ENCODE measurements at places on chromosomes 2 and 18.

GRCh38 chr2:201696151-201696659, 2.2 kb downstream of the MPP4 start:
- DNase-seq: no peak

- DNase-seq: peak; percentile 45
These were observed 570.1 kb downstream of the PLCL1 start for GRCh38 chr2:198374375-198375082.

DNA sequence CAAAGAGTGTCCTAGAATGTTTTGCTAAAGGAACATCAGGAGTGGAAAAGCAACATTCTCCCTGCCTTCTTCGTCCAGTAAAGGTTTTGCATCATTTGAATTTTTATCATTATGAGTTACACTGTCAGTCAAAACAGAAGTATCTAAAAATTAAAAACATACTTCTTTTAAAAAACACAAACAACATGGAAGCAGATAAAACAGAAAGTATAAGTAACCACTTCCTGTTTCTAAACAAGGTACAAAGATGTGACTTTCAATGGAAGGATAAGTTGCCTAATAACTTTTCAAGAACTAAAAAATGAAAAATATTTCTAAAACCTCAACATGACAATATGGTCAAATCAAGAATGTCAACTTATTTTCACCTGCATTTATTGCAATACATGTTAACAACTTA, 158.2 kb downstream of the STK39 start:
- DNase-seq: no peak

GRCh38 chr2:181902625-181903024, 11.1 kb downstream of the ITPRID2 start:
- no peak for DNase-seq

GRCh38 chr2:54595999-54596902, 127.2 kb upstream of the EML6 start:
- DNase-seq: no peak

DNA sequence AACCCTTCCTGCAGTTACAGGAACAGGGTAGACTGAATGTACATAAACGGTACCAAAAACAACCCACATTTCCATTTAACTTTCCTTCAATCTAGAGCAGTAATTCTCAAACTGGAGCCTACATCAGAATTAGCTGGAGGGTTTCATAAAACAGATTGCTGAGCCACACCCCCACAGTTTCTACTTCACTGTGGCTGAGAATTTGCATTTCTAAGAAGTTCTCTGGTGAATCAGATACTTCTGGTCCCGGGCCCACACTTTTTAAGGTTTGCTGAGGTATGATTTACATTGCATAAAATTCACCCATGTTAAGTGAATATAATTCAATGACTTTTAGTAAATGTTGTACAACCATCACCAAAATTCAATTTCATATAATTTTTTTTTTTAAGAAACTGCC, 113.7 kb downstream of the SRBD1 start:
- DNase-seq: no peak

- DNase-seq: no peak
These were observed 5.5 kb downstream of the ASAP2 start for GRCh38 chr2:9212010-9212635.

DNA sequence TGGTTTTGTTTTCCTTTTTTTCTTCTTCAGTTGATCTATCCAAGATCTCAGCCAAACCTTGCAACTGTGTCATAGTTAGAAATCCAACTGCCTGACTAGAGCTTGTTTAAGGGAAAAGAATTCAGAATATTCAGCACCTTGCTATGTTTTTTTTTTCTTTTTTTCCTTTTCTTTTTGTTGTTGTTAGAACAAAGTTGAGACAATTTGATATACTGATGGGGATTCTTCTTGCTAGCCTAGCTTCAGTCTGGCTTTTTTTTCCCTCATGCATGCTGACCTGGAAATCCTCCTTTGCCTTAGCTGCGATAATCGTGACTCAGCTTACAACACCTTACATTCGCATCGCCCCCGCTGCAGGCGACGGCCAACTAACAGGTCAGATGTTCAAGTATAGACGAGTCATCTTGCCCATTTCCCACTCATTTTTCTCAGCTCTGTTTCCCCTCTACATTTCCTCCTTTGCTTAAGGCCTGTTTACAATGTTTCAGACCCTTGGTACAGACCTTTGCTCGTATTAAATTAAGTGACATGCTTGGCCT, 487.2 kb upstream of the RAB12 start:
- peak; percentile 14 for DNase-seq

- DNase-seq: no peak
These were observed 173.8 kb upstream of the SIX3 start for GRCh38 chr2:44767691-44768090.

- DNase-seq: no peak
These were observed 30.7 kb upstream of the LINC00305 start for GRCh38 chr18:64179556-64180080.

- DNase-seq: no peak
These were observed 16.1 kb downstream of the TPGS2 start for GRCh38 chr18:36812678-36813077.

- DNase-seq: no peak
These were observed 76.9 kb downstream of the WDSUB1 start for GRCh38 chr2:159209341-159210306.

GRCh38 chr2:162720559-162721271, 117.9 kb downstream of the KCNH7 start:
- no peak for DNase-seq

DNA sequence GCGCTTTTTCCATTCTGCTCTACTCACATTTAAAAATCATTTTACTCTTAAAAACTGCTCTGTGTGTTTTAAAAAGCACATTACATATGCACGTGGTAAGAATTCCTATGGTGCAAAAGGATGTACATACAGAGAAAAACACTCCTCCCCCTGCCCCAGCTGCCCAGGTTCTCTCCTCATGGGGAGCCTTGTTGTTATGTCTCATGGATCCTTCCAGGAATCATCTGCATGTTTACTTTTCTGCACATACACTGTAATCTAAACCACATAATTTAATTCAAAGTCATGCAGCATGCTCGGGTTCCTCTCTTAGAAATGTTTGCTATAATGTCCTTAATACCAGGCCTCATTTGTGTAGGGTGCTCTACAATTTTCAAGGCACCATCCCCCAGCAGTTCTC, 243.3 kb downstream of the LOXHD1 start:
- DNase-seq: no peak

DNA sequence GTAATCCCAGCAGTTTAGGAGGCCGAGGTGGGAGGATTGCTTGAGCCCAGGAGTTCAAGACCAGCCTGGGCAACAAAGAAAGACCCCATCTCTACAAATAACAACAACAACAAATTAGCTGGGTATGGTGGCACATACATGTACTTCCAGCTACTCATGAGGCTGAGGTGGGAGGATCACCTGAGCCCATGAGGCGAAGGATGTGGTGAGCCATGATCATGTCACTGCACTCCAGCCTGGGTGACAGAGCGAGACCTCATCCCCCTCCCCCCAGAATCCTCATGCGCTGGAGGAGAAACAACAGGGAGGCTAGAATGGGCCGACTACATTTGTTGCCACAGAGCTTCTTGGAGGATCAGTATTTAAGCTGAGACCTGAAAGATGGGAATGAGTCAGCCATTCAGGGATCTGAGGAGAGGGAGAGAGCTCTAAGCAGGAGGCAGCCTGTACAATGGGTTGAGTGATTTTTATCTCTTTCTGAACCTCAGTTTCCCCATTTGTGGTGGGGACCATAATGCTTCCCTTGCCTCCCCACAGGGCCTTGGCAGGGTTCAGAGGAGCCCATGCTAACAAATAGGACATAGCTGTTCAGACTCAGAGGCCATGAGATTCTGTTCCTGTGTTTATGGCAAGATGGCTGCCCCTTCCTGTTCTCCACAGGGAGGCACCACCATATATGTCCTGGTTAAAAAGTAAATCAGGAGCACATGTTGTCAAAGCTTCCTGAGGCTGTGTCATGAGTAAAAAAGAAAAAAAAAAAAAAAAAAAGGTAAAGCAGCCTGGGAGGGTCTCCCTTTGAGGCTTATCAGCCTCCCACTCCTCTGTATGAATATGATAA, 131.4 kb upstream of the HAAO start:
- DNase-seq: no peak

DNA sequence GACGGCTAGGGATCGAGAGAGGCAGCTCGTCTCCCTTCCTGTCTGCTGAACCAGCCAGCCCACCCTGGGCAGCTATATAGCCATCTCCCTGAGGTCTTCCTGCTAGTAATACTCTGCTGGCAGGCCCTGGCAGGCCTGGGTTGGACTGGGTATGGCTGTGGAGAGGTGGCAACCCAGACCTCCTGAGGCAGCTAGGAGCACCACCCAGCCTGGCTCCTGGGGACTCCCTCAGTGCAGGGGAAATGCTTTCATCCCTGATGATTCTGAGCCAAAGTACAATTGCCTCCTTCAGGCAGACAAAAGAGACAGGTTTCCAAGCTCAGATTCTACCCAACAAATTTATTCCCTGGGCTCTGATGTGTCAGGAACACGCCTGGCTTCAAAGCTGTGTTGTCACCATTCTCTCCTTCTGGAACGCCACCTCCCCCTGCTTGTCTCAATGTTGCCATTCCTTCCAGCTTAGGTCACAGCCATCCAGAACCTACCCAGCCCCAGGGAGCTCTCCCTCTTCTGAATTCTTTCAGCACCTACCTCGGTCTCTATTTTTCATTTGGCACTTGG, 4.7 kb upstream of the DNAJB2 start:
- DNase-seq: peak; percentile 73

DNA sequence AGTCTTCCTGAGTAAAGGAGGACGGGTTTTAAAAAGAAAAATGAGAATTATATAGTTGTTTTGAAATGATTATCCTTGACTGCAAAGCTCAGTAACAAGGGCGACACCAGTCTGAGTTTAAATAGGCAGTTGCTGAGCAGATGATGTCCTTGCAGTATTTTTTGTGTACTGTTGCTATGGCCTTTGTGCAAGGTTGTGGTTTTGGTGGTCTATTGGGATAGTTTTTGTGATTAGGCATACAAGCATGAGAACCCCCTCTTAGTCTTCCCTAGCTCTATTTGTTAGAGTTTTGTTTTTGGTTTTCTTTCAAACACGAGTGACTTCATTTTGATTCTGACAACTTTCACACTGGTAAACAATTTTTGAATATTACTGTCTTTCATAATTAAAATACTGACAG, 64.1 kb downstream of the TAF4B start:
- no peak for DNase-seq

DNA sequence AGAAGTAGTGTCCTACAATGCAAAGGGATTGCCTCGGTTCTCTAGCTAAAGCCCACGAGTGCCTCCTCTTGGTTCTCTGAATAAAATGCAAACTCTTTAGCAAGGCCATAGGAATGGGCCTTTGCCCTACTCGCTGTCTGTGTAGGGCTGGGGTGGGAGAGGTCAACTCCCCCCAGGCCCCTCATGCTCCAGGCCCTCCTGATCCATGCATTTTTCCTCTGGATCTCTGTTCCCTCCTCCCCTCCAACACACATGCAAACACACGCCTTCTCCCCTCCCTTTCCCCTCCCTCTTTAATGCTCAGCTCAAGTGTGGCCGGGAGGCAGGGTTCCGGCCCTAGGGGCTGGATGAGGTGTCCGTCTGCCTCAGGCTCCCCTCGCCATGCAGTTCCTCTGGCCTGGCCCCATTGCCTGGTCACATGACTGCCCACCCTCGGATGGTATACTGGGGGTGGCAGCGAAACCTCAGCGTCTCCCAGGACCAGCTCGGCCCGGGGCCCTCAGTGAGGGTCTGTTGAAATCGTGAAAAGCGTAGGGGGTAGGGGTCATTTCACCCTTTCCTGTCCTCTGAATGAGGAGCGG, 14.9 kb upstream of the KLF11 start:
- no peak for DNase-seq

GRCh38 chr2:205800773-205801172, 118.5 kb downstream of the NRP2 start:
- no peak for DNase-seq

- DNase-seq: no peak
These were observed 83.0 kb upstream of the ATG16L1 start for GRCh38 chr2:233168445-233168844.

DNA sequence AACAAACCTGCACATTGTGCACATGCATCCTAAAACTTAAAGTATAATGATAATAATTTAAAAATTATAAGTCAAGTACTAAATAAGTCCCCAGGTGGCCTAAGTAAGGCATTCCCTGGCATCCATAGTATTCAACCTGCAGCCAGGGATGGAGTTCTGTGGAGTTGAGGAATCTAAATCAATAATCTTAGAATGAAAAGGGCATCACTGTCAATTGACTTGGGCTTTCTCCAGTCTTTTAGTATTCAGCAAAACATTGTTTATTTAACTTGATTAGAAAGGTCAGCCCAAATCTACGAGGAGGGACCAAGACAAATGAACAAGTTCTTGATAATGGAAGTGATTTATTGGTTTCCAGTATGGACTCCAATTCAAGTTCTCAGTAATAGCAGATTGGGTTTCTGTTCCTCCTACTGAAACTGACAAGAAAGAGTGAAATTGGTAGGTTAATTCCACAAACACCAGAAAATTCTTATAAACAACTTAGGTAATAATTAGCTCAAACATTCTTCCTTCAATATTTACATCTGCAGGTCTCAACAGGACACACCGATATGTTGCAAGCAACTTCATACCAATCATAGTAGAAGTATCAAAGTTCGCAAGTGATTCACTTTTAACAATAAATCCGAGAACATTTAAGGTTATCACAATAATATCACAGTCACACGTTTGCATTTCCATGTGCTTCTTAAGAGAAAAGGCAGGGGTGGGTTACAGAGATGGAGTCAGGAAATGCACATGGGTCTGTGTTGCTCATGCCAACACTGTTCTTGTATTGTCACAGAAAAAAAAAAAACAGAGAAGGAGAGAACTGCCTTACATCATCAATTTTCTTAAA, 51.7 kb upstream of the EHBP1 start:
- DNase-seq: no peak

GRCh38 chr2:177058747-177059146, 153.8 kb upstream of the HNRNPA3 start:
- DNase-seq: no peak

DNA sequence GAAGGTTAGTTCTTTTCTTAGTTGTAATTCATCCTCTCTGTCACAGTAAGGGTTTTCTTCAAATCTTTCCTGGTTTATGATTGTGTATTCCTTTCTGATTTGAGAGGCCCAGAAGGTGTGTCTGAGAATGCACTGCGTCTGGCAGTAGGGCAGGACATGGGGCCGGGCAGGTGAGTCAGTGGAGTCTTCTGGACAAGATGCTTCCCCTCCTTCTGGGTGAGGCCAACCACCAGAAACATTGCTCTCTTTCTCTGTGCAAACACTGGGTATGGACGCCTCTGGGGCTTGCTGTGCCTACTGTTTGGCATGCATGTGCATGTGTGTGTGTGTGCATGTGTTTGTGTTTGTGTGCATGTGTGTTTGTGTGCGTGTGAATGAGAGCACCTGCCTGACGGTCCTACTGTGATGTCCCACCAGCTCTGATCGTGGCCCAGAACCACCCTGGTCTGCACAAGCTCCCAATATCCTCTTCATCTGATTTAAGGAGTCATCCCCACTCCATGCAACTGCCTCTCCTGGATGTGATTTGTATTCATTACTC, 93.2 kb upstream of the DLX2 start:
- no peak for DNase-seq

All from iPS-NIHi11 (cell line).